ENCODE measurements at places on chromosomes 7 and 10.

- no peak for DNase-seq
These were observed at the start of gene CTTNBP2 for GRCh38 chr7:117873310-117874190. Gene CTTNBP2, minus strand, starts transcription at chr7:117873441. Its CDS starts 26 bp downstream, at chr7:117873415.

DNA sequence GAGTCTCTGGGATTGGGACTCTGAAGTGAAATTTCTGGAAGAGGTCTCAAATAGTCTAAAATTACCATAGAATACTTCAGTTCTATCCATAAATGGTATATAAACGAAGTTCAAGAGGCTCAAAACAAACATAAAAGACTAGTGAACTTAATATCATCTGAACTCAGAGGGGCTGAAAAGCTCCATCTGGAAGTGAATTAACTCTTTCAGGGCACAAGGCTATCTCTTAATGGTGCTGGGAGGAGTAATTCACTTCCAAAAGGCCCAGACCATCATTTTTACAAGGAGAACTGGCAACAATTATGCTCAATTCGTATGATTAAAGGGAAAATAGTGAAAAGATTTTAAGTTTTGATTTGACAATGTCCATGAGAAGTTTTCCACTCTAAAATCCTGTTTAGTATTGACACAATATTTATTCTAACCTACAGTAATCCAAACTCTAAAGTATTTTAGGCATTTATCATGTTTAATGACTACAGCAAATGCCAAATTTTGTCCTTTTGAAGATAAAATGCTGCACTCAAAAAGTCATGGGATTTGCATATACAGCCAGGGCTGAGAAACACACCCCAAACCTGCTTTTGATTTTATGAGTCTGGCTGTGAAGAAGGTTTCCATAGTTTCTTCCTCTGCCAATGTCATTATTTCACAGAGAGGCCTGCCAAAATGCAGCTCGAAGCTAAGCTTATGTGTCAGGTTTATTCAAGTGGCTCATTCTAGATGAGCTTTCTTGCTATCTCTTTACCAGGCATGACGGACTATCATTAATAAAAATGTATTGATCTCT lies 143.9 kb downstream of the HIBADH start:
- DNase-seq, result no peak

DNA sequence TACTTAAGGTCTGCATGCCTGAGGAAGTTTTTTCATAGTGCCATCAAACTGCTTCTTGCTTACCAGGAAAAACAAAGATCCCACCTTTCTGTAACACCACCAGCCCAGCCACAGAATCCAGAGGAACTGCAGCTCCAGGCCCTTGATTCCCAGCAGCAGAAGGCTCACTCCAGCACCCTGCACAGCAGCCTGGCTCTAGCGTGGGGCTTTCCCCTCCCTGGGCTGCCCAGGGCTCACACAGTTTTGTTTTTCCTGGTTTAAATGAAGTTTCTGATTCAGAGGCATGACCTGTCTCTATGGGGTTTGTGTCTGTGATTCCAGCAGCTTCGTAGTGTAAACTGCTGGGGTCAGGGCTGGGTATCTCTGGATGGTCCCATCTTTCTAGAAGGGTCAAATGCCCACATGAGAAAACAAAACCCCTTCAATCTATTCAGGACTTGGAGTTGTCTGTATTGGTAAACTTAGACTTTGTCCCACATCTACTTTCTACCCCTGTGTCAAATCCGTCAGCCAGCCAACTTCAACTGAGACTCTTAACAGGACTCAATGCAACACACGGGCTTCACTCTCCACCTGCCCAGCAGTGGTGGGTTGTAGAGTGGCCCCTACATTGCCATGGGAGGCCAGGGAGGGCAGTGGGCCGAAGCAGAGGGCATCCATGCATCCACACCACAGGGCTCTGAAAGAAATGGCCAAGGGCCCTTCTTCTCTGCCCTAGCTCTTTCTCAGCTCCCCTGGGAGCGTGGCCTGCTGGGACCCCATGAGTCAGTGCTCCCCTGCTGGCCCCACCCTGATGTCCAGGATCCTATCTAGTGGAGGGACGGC lies 73.6 kb downstream of the ATXN7L1 start:
- no peak for DNase-seq

- DNase-seq, result no peak
These were observed 6.1 kb downstream of the TBATA start for GRCh38 chr10:70779088-70779487.

- peak; percentile 29 for DNase-seq
These were observed at the start of gene GTF2I for GRCh38 chr7:74657692-74658177. Gene GTF2I, plus strand, starts transcription at chr7:74657718. Its CDS starts 31,411 bp downstream, at chr7:74689129.

DNA sequence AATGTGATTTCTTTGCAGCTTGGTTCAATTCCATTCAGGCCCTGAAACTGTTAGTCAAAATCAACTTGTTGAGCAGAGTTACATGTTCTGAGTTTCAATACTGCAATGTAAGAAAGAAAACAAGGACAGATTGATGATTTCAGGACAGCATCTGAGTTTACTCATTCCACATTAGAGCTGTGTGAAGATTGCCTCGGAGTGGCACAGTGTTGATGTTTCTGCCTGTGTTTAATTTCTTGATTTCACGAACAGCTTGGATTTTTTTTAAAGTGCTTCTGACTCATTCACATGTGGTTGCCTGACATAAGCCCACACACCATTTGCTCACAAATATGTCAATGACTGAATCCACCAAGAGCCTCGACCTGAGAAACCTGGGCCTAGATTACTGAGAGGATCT lies 101.2 kb upstream of the PARD3 start:
- DNase-seq, result no peak

- no peak for DNase-seq
These were observed 493.4 kb upstream of the ZMIZ1 start for GRCh38 chr10:78575400-78575799.

- DNase-seq, result no peak
These were observed at the start of gene CXCL12 for GRCh38 chr10:44385026-44385695. Gene CXCL12, minus strand, starts transcription at chr10:44385097. Its CDS starts 92 bp downstream, at chr10:44385005.

GRCh38 chr7:4072161-4072925 lies 609.8 kb upstream of the FOXK1 start:
- no peak for DNase-seq

- no peak for DNase-seq
These were observed 45.1 kb upstream of the AP5Z1 start for GRCh38 chr7:4730276-4730675.

DNA sequence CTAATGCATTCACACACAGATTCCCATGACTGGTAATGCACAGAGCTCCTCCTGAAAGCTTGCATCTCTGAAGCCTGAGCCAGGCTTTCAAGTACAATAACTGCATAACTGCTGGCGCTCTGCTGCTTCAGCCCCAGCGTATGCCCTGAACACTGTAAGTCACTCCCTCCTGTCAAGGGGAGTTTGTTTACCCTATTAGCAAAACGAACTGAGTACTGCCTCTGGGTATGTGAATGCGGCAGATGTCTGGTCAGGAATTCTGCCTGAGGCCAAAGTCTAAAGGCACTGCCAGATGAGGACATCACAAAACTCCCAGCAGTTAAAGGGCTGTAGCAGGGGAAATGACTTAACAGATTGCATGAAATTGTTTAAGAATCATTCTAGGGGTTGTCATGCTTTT lies 97.7 kb downstream of the NRCAM start:
- DNase-seq, result no peak

DNA sequence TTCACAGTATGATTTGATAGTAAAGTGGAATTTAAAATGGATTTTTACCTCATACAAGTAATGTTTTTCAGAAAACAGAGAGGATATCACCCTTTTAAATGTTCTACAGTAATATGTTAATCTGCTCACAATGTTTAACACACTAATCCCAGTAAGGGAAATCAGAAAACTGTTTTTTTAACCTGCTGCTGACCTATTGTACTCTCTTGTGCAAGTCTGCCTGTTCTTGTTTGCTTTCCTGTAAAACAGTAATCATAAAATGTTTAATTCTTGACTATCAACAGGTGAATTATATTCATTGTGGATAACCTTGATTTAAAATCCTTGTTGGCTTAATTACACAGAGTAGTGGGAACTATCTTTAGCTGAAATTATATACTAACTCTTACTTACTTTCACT lies 126.4 kb downstream of the GNAT3 start:
- DNase-seq, result no peak

- peak; percentile 23 for DNase-seq
These were observed 276.1 kb downstream of the DNAJB6 start for GRCh38 chr7:157612664-157613561.

DNA sequence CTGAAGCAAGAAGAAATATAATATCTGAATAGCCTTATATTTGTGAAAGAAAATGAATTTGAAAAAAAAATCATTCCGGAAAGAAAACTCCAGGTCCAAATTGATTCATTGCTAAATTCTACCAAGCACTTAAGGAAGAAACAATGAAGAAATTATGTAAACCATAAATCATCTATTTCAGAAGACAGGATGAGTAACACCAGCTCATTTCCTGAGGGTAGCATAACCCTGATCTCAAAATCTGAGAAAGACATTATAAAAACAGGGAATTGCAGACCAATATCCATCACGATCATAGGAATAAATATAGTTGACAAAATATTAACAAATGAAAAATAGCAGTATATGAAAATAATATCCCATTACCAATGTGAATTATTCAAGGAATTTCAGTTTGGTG lies 70.1 kb upstream of the RAB18 start:
- DNase-seq, result no peak

DNA sequence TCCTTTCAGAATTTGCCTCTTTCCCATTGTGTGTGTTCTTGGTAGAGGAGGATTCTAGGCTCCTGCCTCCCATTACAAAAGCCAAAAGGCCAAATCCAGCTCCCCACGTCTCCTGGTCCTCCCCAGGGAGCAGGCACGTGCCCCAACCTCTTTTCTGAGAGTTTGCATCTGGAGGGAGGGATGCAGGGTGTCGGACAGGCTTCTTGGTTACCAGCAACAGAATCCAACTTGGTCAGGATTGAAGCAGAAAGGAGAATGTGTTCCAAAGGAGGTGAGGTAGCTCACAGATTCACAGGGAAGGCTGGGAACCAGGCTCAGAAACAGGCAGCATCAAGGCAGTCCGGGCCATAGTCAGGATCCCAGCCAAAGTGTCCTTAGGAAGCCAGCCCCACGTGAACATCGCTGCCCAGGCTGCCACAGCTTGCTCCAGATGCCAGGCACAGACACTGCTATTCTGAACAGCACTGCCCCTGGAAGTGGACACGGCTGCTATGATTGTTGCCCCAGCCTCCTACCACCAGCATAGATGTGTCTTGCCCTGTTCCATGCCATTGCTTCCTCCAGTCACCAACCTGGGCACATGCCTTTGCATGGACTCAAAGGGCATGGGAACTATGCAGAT lies 264.2 kb upstream of the ZMIZ1 start:
- DNase-seq, result no peak

DNA sequence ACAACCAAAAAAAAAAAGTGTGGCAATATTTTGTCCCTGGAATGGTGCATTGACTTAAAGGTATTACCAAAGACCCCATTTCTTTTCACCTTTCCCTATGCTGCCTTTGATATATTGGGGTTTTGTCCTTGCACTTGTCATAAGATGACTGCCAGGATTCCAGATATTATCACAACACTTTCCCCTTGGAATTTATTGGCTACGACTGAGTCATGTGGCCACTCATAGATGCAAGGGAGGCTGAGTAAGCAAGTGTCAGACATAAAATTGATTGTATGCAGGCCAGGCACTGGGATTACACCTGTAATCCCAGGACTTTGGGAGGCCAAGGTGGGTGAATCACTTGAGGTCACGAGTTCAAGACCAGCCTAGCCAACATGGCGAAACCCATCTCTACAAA lies 83.6 kb downstream of the PPP1R3C start:
- DNase-seq, result no peak

- DNase-seq, result no peak
These were observed 7.0 kb downstream of the AQP1 start for GRCh38 chr7:30918676-30919075.

DNA sequence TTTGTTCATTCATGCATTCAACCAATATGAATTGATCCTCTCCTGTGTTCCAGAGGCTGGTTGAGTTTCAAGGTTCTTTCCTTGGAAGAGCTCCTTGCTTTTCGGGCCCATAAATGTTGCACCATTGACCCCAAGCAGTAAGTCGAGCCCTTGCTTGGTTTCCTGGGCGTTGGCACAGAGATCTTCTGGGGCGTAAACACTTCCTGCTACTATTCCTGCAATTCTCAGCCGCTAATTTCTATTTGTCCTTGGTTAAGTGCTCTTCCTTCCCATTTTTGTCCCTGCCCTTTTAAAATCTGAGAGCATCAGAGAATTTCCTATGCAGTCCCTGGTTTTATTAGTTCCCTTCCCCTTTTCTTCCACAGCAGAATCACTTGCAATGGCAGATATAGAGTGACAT lies 44.1 kb upstream of the ADRB1 start:
- DNase-seq, result no peak

DNA sequence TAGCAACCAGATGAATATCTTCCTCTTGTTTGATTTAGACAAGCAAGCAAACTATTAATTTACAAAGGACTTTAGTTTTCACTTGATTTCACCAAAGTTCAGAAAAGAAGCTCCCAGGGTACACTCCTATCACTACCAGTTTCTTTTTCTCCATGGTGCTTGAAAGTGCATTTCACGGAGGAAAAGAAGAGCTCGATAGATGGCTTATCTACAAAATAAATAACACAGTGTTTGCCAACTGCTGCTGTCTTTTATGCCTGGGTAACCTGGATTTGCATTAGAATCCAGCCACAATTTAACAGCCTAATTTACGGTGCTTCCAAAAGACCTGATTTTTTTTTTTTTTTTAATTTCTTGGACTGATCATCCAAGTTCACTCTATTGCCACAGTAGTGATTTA lies 275.7 kb downstream of the GPR37 start:
- no peak for DNase-seq

Measured in stimulated activated CD4-positive, alpha-beta T cell treated with anti-CD3 and anti-CD28 coated beads, Interleukin-4, amount 100 ng/mL, for 48 hours (primary cell).